Fibroblast of lung (primary cell): ENCODE measurements at places on chromosomes 4 and X.

GRCh38 chr4:132299841-132300240 is 849.3 kb upstream of the PCDH10 start:
- DNase-seq: peak; percentile 76

DNA sequence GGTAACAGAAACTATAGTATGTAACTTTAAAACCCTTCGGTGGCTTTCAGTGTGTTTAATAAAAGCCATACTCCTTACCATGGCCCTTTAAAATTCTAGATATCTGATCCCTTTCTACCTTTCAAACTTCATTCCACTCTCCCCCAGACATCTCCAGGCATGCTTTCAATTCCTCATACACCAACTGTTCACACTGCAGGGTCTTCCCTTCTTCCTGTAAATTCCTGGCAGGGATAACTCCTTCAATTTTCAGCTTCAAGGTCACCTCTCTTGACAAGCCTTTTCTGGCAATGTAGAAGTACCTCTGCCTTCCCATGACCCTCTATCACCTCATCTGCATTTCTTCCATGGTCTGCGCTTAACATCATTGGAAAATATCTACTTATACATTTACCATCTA is 60.8 kb downstream of the WDFY3 start:
- no peak for DNase-seq

GRCh38 chr4:26782830-26783202 is 77.8 kb upstream of the STIM2 start:
- no peak for DNase-seq

GRCh38 chrX:111543212-111543741 is 31.8 kb downstream of the SERTM2 start:
- no peak for DNase-seq

- no peak for DNase-seq
These were observed 14.4 kb upstream of the KLHL5 start for GRCh38 chr4:39047681-39048080.
